ENCODE measurements at places on chromosomes 11 and 22. TPM values are rescaled to one million over a fixed set of nuclear protein-coding genes. Genes with fewer than 3 reads are reported as not detected.

GRCh38 chr11:32487270-32487669 lies 51.9 kb upstream of the WT1 start:
- DNase-seq = no peak

DNA sequence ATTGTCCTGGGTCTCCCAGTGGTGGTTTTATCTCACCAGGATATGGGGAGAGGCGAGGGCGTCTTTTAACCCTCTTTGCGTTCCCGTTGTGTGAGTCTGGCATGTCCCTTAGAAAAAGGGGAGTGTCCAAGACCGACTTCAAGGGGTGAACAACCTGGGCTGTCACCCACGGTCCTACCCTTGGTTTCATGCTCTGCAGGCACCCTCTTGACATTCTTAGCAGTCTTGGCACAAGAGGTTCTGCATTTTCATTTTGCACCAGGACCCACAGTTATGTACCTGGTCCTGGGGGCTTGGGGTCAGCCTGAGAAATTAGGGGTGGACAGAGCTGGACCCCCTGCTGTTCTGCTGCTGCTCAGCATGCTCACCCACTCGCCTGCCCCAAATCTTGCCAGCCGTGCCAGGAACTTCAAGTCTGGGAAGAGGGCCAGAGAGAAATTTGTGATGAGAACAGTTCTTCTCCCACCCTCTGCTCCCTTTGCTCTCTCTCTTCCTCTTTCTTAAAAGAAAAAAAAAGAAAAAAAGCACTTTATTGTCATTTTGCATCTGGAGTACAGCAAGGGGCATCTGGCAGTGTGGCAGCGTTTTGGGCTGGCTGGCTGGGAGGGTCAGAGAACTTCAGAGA lies 471.2 kb downstream of the MIAT start:
- DNase-seq = no peak

The P2RX6 gene
- 5.2 TPM for total RNA-seq

GRCh38 chr11:14914536-14914935 lies 22.5 kb upstream of the CYP2R1 start:
- no peak for DNase-seq

DNA sequence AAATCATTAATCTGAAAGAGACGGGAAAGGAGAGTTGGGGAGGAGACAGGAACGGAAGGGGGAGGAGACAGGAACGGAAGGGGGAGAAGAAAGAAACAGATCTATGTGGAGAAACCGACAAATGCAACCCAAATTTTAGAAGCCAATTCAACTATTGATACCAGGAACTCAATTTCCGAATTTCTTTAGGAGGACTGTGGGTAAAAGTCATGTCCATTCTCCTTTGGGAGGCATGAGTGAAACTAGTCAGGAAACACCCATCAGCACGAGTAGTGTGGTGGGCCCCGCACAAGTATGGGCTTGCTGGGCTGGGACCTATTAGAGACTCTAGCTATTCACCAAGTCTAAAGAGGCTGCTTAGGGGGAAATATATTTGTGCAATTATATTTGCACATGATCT lies 18.1 kb downstream of the ANO3 start:
- DNase-seq = no peak

The ASCC2 gene
- 16.3 TPM for total RNA-seq

DNA sequence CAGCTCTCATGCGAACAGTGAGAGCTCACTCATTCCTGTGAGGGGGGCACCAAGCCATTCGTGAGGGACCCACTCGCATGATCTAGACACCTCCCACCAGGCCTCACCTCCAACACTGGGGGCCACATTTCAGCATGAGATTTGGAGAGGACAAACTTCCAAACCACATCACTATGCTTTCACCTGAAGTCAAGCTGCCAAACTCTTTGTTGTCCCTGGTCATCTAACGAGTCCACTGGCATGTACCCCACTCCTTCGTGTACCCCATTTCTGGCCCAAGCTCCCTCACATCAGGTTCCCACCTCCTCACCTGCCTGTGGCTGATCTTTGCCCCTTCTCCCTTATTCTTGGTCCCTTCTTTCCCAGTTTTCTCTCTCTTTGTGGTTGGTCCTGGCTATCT lies 198.9 kb downstream of the ADAMTS15 start:
- no peak for DNase-seq

The LINC01488 gene
- total RNA-seq = not detected

- no peak for DNase-seq
These were observed 12.2 kb downstream of the TMPRSS13 start for GRCh38 chr11:117916956-117917355.

All from NCI-H460 (cell line).